ENCODE measurements at places on chromosomes 13 and 19.

DNA sequence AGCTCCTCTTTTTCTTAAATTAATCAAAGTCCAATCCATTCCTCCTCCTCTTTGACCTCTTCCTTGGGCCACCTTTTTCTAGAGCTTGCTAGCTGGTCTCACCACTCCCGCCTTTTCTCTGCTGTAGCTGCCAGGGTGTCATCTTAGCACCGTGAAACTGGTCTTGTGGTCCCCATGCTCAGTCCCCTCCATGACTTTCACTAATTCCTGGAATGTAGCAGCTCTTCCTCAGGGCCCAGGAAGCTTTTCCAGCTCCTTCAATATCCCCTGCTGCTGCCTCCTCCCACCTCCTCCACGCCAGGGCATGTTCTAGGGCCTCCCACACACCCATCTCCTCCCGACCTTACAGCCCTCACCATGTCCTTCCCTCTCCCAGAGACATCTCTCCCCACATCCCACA lies 222.2 kb downstream of the MYO16 start:
- DNase-seq, result no peak

DNA sequence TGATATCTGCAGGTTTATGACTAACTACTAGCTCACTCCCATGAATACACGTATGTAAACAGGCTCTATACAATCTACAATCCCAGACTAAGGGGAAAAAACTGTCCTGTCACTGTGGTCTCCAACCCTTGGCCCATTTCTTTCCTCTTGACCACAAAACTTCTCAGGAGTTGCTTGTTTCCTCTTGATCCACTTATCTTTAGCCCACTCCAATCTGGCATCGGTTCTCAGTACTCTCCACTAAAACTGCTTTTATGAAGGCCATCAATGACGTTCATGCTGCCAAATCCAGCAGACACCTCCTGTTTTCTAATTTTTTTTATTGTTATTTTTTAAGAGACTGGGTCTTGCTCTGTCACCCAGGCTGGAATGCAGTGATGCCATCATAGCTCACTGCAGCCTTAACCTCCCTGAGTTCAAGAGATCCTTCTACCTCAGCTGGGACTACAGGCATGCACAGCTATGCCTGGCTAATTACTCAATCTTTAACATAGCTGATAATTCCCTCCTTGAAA lies 31.9 kb upstream of the USPL1 start:
- DNase-seq, result no peak

DNA sequence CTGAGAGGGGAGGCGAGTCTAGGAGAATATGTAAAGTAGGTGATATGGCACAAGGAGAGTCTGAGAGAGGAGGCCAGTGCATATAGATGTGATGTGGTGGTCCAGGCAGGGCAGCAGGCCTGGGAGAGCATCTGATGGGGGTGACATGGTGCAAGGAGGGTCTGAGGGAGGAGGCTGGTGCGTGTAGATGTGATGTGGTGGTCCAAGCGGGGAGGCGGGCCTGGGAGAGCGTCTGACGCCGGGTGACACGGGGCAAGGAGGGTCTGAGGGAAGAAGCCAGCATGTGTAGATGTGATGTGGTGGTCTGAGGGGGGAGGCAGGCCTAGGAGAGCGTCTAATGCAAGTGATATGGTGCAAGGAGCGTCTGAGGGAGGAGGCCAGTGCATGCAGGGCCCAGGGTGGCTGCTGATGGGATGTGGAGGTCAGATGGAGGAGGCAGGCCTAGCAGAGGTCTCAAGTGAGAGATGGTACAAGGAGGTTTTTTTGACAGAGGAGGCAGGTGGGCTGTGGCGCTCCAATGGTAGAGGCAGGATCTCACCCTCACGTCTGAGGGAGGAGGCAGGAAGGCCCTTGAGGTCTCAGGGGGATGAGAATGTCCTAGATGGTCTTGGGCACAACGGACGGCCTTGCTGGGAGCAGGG lies 16.2 kb downstream of the NFIC start:
- no peak for DNase-seq

DNA sequence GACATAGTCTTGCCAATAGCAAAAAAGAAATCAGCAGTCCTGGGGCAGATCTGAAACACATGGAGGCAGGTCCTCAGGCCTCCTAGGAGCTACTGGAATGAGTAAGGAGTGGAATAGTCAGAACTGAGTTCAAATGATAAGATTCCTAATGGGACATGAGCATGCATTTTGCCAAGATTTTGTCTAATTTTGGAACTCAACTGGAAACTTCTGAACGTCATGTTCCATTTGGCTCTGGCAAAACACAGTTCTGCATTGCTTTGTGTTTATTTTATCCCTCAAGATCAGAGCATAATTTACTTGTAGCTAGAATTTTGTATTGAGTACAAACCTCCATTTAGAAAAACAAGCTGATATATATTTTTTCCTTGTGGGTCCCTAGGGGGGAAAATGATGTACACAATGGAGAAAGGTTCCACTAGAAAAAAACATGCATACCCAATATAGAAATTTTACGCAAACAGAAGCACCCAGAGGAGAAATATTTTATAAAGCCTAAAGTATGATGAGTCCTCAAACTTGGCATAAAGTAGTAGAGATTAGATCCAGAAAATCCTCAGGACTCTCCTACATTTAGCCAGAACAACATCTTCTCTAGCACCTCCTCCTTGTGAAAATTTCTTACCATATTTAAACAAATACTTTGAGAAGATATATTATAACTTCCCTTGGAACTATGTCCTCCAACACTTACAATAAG lies 149.0 kb upstream of the SERP2 start:
- no peak for DNase-seq

GRCh38 chr19:16112778-16113177 lies 1.1 kb downstream of the RAB8A start:
- no peak for DNase-seq

DNA sequence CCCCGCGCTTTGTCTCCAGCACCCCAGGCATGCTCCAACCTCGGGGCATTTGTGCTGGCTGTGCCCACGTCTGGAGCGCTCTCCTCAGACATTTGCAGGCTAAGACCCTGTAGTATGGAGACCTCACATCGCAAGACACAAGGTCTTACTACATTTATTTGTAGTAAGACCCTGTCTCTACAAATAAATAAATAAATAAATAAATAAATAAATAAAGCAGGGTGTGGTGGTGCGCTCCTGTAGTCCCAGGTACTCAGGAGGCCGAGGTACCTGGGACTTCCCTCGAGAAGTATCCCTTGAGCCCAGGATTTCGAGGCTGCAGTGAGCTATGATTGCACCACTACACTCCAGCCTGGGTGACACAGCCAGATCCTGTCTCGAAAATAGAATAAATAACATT lies 4.6 kb downstream of the NXNL1 start:
- DNase-seq, result no peak

GRCh38 chr19:31014668-31015067 lies 334.6 kb downstream of the TSHZ3 start:
- DNase-seq, result no peak

DNA sequence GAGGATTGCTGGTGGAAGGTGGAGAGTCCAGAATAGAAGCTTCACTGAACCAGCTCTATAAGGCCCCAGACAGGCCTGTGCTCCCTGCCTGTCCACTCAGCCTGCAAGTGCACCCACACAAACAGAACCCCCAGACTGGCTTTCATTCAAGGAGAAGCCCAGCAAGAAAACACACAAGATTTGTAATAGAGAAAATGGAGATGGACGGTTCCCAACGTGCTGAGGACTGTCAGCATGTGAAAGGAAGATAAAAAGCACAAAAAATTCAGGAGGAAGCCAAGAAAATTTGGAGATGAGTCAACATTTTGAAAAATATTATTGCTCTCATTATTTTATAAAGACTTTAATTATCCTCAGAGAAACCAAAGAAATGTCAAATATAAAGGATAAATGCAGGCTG lies 218.2 kb upstream of the SLC10A2 start:
- no peak for DNase-seq

- no peak for DNase-seq
Observed at GRCh38 chr19:18419699-18420460, 682 bp downstream of the SSBP4 start.
